HTR-8/SVneo (cell line): ENCODE measurements at places on chromosomes 4 and X.

GRCh38 chr4:158327525-158327924 lies 117.2 kb downstream of the TMEM144 start:
- no peak for DNase-seq

DNA sequence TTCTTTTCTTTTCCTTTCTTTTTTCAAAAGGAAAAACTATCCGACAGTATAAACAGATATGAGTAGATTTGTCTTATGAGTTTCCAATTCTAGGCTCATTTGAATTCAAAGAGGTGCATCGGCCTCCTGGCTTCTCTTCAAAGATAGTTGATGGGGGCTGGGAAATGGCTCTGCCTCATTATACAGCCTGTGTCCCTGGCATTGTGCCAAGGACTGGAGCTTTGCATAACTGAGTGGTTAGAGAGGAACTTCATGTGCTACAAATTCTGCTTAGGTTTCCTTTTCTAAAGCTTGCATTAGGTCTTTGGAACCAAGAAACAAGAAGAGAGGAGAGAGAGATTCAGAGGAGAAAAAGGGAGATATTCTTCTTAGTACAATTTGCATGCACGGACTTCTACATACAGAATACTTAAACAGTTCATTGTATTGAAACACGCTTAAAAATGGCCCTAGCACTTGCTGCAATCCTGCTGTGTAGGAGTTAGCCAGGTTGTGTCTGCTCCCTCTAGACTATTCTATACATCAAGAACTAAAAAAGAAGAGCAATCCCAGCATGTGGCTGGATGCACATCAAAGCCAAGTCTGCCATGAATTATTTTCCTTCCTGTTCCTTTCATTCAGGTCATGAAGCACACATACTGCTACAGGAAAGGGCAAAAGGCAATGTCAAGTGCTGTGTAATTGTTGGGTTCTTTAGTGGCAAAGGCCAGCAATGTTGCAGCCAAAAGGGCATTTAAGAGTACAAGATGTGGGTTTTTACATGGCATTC lies 70.9 kb downstream of the INTS12 start:
- no peak for DNase-seq

GRCh38 chr4:136731025-136731424 lies 801.3 kb downstream of the PCDH18 start:
- no peak for DNase-seq

DNA sequence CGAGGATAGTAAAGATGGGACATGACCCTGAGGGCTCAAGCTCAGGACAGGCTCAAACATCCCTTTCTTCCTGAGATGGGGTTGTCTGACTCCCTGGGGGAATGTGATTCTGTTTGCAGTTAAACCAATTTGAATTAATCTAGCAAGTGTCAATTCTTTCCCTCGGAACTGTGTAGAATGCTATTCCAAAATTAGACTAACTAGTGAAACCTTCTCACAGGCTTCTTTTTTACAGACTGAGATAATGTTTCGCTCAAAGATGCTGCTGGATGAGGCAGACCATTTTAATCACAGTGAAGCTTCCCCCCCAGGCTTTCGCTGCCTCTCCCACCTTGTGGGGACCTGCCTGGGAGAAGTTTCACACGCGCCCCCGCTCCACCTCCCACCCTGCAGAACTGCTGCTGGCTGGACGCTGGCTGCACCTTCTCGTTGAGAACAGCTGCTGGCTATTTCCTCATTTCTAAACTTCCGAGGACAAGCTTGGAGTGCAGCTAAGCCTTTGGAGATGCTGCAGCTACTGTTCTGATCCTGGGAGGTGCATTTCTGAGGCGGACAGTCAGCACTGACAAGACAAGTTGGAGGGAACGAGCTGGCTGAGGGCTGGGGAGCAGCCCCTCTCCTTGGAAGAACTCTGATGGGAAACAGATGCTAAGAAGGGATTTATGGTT lies 297.8 kb downstream of the RAPGEF2 start:
- DNase-seq: no peak

DNA sequence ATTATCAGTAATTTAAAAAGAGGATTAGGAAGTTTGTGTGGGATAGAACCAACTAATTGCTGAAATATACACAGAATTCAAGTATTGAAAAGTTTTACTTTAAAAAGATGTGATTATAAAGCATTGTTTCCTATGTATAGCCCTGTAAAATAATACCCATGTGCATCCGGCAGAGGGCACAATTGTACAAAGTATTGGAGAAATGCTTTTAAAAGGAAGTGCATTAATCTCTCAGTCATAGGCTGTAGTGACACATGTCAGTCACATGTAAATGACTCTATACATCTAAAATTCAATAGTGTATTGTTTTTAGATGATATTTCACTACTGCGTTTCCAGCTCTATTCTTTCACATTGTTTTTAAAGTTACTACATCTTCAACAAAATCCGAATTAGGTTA lies 9.7 kb upstream of the GEMIN8 start:
- peak; percentile 41 for DNase-seq

GRCh38 chrX:25337841-25338240 lies 322.1 kb upstream of the ARX start:
- no peak for DNase-seq

DNA sequence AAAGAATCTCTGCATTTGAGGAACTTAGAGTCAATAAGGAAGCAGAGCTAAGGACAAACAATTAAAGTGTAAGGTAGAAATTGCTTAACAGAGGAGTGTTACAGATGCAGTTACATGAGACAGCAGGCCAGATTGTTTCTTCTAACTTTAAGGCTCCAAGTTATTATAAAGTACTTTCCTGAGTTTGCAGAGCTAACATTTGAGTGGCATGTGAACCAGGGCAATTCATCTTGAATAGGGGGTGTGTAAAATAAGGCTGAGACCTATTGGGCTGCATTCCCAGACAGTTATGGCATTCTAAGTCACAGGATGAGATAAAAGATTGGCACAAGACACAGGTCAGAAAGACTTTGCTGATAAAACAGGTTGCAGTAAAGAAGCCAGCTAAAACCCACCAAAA lies 7.6 kb upstream of the LNX1 start:
- DNase-seq: no peak

DNA sequence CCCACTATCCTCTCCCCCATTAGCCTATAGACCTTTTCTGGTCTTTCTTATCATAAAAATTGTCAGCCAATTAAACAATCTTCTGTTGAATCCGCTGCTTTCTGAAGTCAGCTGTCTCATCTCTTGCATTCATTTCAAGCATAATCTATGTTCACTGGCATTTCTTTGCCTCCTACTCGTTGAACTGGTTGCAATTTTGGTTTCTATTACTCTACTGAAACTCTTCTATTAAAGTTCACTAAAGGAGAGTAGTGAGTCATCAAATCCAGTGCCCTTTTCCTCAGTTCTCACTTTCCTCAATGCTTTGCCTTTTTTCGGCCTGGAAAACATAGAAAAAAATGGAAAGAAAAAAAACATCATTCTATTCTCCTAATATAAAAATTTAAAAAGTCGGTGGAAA lies 23.9 kb upstream of the CXCL13 start:
- no peak for DNase-seq

DNA sequence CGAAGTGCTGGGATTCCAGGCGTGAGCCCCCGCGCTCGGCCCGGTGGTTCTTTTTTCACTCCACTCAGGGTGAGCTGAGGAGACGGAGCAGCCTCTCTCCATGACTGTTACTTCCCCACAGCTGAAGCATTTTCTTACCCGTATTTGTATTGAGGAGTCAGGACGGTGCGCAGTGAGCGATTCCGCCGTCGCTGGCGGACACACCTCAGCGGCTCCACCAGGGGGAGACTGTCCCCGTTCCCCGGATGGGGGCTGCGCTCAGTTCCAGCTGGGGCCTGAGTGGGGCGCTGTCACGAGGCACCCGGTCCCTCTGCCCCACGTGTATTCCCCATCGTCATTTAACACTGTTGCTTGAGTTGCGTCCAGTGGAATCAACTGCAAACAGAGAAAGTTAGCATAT lies 844.0 kb upstream of the FRG1 start:
- no peak for DNase-seq

DNA sequence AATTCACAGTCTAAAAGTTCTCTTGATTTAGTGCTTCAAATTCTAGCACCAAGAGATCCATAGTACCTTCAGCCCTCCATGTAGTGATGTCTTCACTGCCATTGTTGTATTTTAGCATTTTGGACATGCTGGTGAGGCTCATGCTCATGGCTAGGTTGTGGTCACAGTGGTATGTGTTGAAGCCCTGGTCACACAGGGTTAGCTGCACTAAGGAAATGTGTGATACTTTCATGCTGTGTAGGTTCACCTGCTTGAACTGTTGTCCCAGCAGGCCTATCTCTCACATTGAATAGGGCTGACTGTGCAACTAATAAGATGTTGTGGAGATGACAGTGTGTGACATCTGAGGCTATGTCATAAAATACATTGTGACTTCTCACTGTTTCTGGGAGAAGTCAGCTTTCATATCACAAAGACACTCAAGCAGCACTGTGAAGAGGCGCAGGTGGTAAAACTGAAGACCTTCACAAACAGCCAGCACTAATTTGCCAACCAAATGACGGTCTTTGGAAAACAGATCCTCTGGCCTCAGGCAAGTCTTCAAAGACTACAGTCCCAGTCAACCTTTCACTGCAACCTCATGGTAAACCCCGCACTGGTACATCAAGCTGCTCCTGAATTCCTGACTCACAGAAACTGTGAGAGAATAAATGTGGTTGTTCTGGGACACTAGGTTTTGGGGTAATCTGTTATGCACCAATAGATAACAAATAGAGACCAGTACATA lies 17.4 kb upstream of the ADH4 start:
- DNase-seq: no peak

GRCh38 chr4:86338989-86339388 lies 20.9 kb downstream of the MAPK10 start:
- no peak for DNase-seq

- no peak for DNase-seq
Observed at GRCh38 chrX:31376408-31377022, 304.7 kb upstream of the FTHL17 start.

- no peak for DNase-seq
Observed at GRCh38 chr4:7902101-7902553, 37.5 kb downstream of the AFAP1 start.

DNA sequence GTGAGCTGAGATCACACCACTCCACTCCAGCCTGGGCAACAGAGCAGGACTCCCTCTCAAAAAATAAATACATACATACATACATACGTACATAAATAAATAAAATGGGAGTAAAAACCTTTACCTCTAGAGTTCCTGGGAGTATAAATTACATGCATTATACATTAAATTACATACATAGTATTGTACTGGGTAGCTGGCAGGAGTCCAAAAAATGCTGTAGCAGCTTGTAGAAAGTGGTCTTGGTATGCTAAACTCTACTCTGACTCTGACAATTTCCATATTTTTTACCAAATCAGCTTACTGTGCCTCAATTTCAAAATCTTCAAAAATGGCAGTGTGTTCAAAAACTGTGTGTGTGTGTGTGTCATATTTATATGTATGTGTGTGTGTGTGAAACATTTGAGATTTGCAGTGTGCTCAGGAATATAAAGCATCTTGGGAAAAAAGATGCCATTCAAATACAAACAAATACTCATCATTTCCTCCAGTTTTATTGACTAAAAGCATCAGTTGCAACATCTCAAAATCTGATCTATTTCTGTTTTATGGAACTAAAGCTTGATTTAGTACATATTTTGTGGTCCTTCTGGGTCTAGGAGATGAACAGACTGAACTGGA lies 171.7 kb downstream of the SHROOM3 start:
- DNase-seq: no peak

GRCh38 chr4:101229116-101229515 lies 118.2 kb downstream of the PPP3CA start:
- DNase-seq: no peak

- no peak for DNase-seq
Observed at GRCh38 chr4:52635560-52635959, 23.5 kb downstream of the USP46 start.

DNA sequence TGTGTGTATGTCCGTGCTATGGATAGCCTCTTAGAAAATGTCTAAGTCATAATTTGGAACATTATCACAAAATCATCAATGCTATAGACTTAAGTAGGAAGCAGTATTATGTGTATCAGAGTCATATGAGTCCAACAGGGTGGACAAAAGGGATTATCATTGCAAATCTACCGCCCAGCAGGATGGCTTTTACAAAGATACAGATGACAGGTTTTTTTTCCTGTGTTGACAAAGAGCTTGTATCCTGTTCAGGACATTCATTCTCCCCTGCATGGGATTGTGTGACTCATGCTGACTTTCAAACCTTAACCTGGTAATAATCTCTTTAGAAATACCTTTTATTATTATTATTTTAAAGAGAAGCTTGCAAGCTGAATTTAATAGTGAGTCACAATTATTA lies 310.3 kb upstream of the GNPDA2 start:
- DNase-seq: no peak

GRCh38 chrX:43349363-43349762 lies 306.7 kb upstream of the MAOA start:
- DNase-seq: no peak

GRCh38 chr4:52234561-52235440 lies 183.7 kb downstream of the SPATA18 start:
- DNase-seq: peak; percentile 23

DNA sequence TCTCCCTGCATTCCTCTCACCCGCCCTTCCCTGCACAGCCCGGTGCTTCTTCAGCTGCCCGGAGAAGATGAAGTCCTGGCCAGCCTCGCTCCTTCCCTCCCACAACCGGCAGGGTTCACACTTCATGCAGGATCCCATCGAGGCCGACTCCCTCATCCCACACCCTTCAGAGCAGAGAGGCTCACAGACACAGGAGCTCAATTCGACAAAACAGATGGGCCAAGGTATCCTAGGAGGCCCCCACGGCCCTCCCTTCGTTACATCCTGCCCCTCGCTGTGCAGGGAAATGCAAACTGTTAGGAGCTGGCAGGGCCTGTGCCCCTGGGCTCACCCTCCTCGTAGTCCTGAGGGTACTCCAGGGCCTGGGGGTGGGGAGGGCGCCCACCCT lies 238.1 kb downstream of the DHRSX start:
- no peak for DNase-seq

DNA sequence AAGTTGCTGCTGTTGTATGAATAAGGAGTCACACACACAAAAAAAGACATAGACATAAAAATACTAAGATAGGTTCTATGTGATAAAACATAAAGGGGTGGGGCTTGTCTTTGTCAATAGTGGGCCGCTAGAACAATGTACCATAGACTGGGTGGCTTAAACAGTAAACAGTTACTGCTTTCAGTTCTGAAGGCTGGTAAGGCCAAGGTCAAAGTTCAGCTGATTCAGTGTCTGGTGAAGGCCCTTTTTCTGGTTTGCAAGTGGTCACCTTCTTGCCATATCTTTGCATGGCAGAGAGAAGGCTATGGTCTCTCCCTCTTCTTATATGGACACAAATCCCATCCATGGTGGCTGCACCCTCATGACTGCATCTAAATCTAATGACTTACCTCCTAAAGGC lies 1980.7 kb downstream of the PCDH7 start:
- DNase-seq: no peak

DNA sequence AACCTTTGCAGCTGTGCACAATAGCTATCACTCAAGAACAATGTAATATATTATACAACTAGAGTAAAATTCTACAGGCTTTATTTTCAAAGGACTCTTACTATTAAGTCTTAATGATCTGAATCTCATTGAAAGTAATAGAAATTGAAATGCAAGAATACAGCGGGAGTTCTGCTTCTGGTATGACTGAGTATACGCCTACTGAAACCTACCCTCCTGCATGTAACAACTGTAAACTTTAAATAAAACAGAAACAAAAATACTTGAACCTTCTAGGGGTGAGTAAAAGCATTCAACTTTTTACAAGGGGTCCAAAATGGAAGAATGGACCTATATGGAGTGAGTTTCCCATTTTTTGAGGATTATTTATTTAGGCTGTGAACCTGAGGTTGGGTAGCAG lies 13.5 kb downstream of the DCHS2 start:
- no peak for DNase-seq
